ENCODE measurements at places on chromosomes 1 and 21. TPM values are rescaled to one million over a fixed set of nuclear protein-coding genes. Genes with fewer than 3 reads are reported as not detected.

SPRR2B gene
- total RNA-seq, result not detected

RORC gene
- total RNA-seq, result 0.05 TPM

SLC45A1 gene
- total RNA-seq, result 10.3 TPM

OR2L8 gene
- not detected for total RNA-seq

KCNK2 gene
- total RNA-seq, result not detected

NID1 gene
- 8.0 TPM for total RNA-seq

NUF2 gene
- total RNA-seq, result 29.3 TPM

C1orf226 gene
- total RNA-seq, result 1.2 TPM

CELA2B gene
- total RNA-seq, result not detected

ADAMTS4 gene
- total RNA-seq, result not detected

CD2 gene
- total RNA-seq, result not detected

PDC gene
- total RNA-seq, result not detected

SPATA46 gene
- total RNA-seq, result not detected

UTS2 gene
- total RNA-seq, result not detected

SPRR5 gene
- total RNA-seq, result not detected

AVPR1B gene
- not detected for total RNA-seq

WDR64 gene
- not detected for total RNA-seq

NTNG1 gene
- not detected for total RNA-seq

THEMIS2 gene
- total RNA-seq, result 0.79 TPM

CD1B gene
- total RNA-seq, result not detected

CLEC20A gene
- total RNA-seq, result not detected

CFHR3 gene
- 0.14 TPM for total RNA-seq

SLC5A9 gene
- not detected for total RNA-seq

PTGFRN gene
- 15.0 TPM for total RNA-seq

SYT2 gene
- total RNA-seq, result 0.31 TPM

SELP gene
- not detected for total RNA-seq

CXADR gene
- total RNA-seq, result 12.2 TPM

F13B gene
- not detected for total RNA-seq

KCNH1 gene
- total RNA-seq, result 2.0 TPM

FAM177B gene
- total RNA-seq, result not detected

LRRC40 gene
- 8.4 TPM for total RNA-seq

KPRP gene
- not detected for total RNA-seq

SLC50A1 gene
- total RNA-seq, result 35.8 TPM

PTPRC gene
- total RNA-seq, result not detected
